ENCODE measurements at places on chromosomes 3 and 15.

- no peak for DNase-seq
Observed at GRCh38 chr3:65151666-65152065, 463.9 kb upstream of the ADAMTS9 start.

DNA sequence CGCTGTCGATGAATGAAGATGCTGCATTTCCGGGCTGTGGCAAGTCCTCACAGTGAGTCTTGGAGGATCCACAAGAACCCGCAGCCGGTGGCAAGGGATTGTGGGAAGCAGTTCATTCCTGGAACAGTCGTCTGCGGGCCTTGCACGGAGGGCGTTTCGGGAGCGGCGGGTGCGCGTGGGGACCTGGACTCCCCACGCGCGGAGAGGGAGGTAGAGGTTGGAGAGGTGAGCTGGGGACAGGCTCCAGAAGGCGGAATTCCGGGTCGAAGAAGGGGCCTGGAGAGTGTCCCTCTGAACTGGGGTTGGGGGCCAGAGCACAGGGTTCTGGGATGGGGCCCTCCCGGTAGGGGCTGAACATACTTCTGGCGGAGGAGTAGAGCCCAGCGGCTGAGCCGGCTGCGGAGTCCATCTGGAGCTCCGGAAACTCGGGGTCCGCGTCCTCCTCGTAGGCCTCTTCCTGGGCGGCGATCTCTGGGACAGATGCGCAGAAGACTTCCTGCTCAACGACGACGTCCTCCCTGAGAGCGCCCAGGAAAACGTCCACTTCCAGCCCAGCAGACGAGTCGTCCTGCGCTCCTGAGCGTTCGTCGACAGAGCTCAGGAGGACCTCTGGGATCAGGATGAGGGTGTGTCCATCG is 593 bp downstream of the PRR23A start:
- no peak for DNase-seq

DNA sequence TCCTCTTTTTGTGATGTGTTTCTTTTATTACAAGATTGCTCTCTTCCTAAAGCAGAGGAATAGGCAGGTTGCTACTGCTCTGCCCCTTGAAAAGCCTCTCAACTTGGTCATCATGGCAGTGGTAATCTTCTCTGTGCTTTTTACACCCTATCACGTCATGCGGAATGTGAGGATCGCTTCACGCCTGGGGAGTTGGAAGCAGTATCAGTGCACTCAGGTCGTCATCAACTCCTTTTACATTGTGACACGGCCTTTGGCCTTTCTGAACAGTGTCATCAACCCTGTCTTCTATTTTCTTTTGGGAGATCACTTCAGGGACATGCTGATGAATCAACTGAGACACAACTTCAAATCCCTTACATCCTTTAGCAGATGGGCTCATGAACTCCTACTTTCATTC is 7.7 kb downstream of the SUCNR1 start:
- DNase-seq, result no peak

GRCh38 chr3:65848024-65848423 is 190.7 kb downstream of the MAGI1 start:
- DNase-seq, result no peak

- no peak for DNase-seq
Observed at GRCh38 chr3:72567474-72567873, 280.8 kb downstream of the SHQ1 start.

DNA sequence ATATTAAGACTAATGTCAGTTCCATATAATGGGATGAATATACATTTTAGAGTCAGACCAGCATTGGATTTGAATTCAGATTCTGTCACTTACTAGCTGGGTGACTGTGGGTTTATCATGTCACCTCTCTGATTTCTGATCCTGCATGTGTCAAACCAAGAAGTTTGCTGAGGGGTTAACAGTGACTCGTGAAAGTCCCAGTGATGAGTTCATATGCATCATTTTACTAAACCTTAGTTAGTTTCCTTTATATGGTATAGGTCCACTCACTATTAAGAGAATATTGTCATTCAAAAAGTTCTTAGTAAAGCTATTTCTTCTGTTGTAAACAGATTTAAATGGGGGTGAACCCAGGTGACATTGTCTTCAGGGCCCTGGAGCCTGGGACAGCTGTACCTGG is 102.3 kb downstream of the ZNF621 start:
- no peak for DNase-seq

- no peak for DNase-seq
Observed at GRCh38 chr3:75610773-75611172, 53.4 kb upstream of the FRG2C start.

GRCh38 chr3:89613241-89613640 is 505.8 kb downstream of the EPHA3 start:
- no peak for DNase-seq
